ENCODE measurements at places on chromosomes 11 and 22.

GRCh38 chr11:35009191-35009943, 92.9 kb downstream of the PDHX start:
- peak; percentile 43 for DNase-seq

DNA sequence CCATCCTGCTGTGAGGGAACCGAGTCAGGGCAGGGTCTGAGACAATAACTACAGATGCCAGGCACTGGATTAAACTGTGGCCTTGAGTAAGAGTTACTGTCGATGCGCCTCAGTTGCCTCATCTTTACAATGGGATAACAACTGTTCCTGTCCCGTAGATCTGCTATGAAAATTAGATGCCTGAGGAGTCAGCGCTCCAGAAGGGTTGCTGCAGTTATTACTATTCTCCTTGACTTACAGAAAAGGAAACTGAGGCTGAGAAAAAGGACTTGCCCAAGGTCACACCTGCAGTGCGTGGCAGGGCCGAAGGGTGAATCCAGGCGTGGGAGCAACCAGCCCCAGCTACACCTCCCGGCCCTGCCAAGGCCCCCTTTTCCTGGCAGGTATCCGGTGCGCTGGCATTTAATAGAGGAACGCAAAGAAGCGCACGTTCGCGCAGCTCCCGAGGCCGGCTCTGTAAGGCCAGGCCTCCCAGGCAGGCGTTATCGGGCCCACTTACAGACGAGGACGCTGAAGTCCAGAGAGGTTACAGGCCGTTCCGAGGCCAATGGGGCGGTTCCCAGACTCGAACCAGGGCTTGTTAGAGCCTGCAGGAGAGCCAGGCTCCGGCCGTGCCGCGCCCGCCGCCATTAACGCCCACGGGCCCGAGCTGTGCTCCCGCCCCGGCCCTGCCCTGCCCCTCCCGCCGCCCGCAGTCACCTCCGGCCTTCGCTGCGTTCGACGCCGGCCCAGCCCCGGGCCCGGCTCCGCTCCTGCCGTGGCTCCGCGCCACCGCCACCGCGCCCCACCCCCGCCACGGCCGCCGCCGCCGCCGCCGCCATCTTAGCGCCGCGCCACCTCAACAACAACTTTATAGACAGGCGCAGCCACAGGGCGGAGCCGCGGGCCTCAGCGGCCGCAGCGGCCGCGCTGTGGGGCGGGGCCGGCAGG, at the start of gene C11orf68:
C11orf68 (minus strand) TSS at position 852 of the 930 bp plus-strand sequence; CDS start at position 821, 31 bp downstream.
- no peak for DNase-seq

DNA sequence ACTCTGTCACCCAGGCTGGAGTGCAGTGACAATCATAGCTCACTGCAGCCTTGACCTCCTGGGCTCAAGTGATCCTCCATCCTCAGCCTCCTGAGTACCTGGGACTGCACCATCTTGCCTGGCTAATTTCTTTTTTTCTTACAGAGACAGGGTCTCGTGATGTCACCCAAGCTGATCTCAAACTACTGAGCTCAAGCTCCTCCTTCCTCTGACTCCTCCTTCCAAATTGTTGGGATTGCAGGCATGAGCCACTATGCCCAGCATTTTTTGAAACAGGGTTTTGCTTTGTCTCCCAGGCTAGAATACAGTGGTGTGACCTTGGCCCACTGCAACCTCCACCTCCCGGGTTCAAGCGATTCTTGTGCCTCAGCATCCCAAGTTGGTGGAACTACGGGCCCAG, 358.3 kb upstream of the MTNR1B start:
- no peak for DNase-seq

GRCh38 chr11:9265211-9266131, at the start of gene DENND5A:
Gene DENND5A, minus strand, starts transcription at chr11:9265350. Its CDS starts 281 bp downstream, at chr11:9265069.
- peak; percentile 96 for DNase-seq

DNA sequence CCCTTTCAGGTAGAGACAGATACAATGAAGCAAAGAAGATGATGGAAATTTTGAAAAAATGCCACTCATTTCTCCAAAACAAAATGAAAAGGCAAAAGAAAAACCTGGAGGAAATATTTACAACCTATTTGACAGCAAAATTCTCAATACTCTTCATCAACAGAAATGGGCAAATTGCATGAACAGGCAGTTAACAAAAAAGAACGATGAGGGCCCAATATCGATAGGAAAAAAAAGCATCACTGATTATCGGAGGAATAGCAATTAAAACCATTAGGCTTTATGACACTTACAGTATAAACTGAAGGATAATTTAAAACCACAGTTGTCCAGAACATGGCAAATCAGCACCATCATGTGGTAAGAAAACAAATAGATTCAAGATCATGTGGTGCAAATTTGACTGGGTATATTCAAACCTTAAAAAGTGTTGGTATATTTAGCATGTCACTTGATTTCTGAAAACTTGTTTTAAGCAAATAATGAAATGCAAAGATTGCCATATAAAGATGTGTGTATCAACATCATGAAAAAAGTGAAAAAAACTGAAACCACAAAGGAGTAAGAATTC, 222.9 kb downstream of the BRD1 start:
- DNase-seq = no peak

GRCh38 chr11:65401073-65401802, 14.8 kb downstream of the FRMD8 start:
- no peak for DNase-seq

- no peak for DNase-seq
These were observed 3.6 kb downstream of the USP35 start for GRCh38 chr11:78192223-78192719.

- no peak for DNase-seq
These were observed 2.3 kb downstream of the USP35 start for GRCh38 chr11:78190871-78191538.

All from hepatocyte (in vitro differentiated cells).